Activated naive CD4-positive, alpha-beta T cell treated with anti-CD3 and anti-CD28 coated beads for 36 hours (primary cell): ENCODE measurements at places on chromosomes 4 and X. TPM values are rescaled to one million over a fixed set of nuclear protein-coding genes. Genes with fewer than 3 reads are reported as not detected.

Gene ETDB
- not detected for total RNA-seq

Gene F11
- not detected for total RNA-seq

Gene ABLIM2
- total RNA-seq = 0.24 TPM

Gene PITX2
- total RNA-seq = not detected

Gene LRPAP1
- 50.2 TPM for total RNA-seq

Gene ZC4H2
- 15.6 TPM for total RNA-seq

Gene GSPT2
- 6.9 TPM for total RNA-seq

Gene GPRASP2
- 2.0 TPM for total RNA-seq
